GM12865 (cell line): ENCODE measurements at places on chromosomes 5 and 9.

GRCh38 chr5:127396490-127397155 lies 106.0 kb downstream of the MEGF10 start:
- DNase-seq = no peak

DNA sequence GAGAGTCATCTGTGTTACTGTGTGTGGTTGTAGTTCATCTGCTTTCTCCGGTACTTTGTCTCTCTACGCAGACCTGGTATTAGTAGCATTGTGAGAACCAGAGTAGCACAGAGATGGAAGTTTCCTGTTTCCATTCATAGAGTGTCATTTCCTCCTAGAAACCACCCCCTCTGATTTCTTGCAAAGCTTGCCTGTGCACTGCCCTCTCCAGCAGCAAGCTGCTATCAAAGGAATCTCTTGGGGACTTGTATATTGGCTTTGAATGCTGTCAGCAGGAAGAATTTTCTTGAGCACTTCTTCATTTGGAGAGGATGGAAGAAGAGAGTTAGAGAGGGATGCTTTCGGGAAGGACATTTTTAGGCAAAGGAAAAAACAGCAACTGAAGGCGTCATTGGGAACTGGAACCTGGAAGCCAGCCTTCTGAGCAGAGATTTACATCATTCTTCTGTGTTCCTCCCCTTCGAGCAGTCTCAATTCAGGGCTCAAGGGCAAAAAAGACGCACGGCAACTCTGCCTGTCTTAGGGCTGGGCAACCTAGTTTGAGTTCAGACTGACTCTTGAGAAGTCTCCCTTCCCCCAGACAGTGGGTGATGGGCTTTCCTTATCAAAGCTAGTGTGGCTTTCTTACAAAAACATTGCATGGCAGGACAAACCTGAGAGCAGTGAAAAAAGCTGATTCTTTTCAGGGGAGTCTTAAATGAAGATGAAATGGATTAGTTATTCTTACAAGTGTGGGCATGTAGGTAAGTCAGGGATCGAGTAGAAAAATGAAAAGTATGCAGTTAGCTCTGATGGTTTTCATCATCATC lies 226.3 kb downstream of the AOPEP start:
- peak; percentile 52 for DNase-seq

DNA sequence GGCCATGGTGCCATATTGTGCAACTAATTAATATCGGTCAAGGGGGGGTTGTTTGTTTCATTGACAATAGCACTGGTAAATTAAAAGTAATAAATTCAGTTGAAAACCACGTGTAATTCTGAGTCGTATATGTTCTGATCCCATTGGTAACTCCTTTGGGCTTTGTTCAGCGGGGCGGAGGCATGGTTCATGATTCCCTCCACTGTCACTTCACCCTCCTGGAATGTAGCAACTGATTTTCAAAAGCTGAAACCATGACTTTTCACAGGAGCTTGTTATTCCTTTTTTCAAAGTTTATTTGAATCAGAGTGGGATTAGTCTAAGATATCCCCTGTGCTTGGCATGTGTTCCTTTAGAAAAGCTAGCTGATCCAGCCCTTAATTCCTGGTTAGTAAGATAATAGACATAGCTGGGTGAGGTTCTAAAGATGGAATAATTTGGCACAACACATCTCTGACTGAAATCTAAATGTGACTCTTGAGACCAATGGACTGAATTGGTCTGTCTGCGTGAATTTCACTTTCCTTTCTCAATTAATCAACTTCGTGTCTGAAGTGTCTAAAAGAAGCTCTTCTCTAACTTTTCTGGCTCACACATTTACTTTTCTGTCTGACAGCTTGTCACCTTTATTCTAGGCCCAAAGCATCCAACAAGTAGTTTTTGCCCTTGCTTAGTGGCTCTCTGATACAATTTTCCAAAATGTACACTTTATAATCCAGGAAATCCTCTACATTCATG lies 185.7 kb upstream of the VCAN start:
- no peak for DNase-seq

GRCh38 chr5:100889165-100889743 lies 13.8 kb downstream of the ST8SIA4 start:
- DNase-seq = peak; percentile 63

- no peak for DNase-seq
These were observed 81.4 kb downstream of the GAS1 start for GRCh38 chr9:86865952-86866351.

DNA sequence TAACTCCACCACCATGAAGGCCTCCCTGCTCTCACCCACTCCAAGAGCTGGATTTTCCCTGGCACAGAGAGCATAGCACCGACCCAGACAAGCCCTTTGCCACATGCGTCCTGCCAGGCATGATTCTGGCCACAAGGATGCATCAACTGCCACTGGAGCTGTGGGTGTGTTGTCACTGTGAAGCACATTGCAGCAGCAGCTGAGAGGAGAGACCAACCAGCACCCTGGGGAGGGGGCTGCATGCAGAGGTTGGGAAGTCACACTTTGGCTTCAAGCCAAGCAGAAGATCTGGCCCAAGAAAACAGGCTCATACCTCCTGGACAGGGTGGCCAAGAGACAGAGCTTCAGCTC lies 22.6 kb upstream of the PTGES start:
- no peak for DNase-seq

DNA sequence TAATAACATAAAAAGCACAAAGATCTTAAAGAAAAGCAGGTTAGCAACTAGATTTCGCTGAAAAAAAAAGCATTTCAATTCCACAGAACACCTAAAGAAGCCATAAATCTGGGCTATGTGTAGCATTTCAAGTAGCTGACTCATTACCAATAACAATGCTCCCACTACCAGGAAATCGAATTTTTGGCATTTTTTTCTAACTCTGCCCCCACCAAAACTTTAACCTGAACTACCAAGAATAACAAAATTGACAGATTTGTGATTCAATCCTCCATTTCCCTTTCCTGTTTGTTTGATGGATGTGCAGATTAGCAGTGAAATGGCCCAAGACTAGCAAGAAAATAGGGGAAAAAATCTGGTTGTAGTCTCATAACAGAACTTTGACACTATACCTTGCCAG lies 180.2 kb downstream of the RASEF start:
- DNase-seq = no peak

DNA sequence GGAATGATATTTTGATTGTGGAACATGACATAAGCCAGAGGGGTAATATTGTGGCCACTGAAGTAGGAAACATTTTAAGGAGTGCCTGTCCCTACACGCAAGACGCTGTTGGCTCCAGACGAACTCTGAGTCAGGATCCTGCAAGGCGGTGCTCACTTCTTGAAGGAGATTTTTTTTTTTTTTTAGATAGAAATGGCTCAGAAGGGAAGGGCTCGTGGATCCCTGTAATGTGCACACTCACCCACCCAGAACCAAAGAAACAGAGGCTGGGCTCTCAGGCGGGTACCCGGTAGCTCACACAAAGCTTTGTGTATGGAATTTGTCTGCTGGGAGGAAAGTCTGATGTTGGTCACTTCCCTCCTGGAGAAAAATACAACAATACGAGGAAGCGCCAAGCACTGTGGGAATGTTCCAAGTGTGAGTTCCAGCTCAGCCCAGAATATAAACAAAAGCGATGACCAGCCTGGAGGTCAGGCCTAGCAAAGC lies 25.7 kb downstream of the RAPGEF1 start:
- no peak for DNase-seq

GRCh38 chr9:8613346-8613825 lies 813.8 kb upstream of the DMAC1 start:
- no peak for DNase-seq
